ENCODE measurements at places on chromosomes 5 and 9. TPM values are rescaled to one million over a fixed set of nuclear protein-coding genes. Genes with fewer than 3 reads are reported as not detected.

ANXA6 gene
- 206 TPM for total RNA-seq

ZNF366 gene
- total RNA-seq, result 18.2 TPM

TMEM174 gene
- not detected for total RNA-seq

DNM1 gene
- total RNA-seq, result 0.48 TPM

OR1L4 gene
- total RNA-seq, result not detected

PCA3 gene
- total RNA-seq, result 0.29 TPM

FAM221B gene
- total RNA-seq, result not detected

ECSCR gene
- 359 TPM for total RNA-seq

DOLPP1 gene
- total RNA-seq, result 15.0 TPM

VCAN gene
- 10.4 TPM for total RNA-seq

SLC28A3 gene
- not detected for total RNA-seq

CDH9 gene
- total RNA-seq, result not detected

OR13C4 gene
- not detected for total RNA-seq

Measured in vein endothelial cell (primary cell).